ENCODE measurements at places on chromosomes 16 and 17.

GRCh38 chr16:4373909-4374742, 2.5 kb downstream of the VASN start:
- peak; percentile 32 for DNase-seq

DNA sequence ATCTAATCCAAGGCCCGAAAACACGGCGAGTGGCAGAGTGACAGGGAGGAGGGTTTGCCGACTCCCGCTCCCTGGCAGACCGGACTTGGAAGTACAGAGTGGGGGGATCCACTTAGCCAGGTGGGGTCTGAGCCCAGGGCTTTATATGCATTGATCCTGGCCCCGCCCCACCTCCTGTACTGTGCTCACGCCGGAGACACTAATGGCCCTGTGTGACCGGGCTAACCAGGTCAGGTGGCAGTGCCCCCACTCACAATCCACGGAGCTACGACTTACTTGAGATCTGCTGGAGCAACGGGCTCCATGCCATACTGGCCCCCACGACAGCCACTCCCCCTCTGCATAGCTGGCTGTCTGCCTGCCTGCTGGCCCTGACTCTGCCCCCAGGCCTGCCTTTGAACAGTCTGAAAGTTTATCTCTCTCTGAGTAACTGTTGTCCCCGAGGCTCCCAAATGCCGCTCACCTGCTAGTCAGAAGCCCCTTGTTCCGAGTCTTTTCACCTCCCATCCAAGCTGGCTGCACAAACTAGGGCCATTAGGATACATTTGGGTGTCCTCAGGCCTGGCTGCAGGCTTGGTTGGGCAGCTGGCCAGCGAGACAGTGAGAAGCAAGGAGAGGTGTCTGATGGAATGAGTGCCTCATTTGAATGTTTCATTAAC, 28.0 kb downstream of the CACNA1G start:
- no peak for DNase-seq

GRCh38 chr16:8905168-8905762, 23.1 kb downstream of the LITAFD start:
- no peak for DNase-seq

DNA sequence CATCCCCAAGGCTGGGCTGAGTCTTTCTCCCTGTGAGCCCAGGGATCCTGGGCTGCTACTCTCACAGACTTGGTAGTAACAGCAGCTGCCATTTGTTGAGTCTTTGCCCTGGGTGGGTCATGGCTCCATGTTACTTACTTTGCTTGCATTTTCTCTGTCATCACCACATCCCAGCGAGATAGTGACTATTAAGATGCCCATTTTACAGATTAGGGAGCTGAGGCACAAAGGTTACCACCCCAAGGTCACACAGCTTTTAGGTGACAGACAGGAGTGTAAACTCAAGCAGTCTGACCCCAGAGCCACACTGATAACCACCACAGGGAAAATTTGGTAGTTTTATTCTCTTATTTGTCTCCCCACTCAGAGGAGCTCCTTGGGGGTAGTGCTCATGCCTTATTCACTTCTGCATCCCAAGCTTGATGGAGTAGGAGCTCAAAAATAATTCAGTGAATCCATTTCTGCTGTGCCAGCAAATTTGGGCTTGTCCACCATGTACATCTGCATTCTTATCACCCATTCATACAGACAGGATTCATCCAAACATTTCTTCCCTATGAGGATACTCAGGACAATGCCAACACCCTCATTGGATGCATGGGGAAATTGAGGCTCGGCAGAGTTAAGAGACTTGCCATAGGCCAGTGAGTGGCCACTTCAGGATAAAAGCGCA, 263.2 kb downstream of the CBLN1 start:
- DNase-seq, result no peak

GRCh38 chr17:962670-963069, 16.9 kb downstream of the NXN start:
- DNase-seq, result no peak

- DNase-seq, result no peak
Observed at GRCh38 chr16:47469227-47469626, 8.1 kb downstream of the PHKB start.

DNA sequence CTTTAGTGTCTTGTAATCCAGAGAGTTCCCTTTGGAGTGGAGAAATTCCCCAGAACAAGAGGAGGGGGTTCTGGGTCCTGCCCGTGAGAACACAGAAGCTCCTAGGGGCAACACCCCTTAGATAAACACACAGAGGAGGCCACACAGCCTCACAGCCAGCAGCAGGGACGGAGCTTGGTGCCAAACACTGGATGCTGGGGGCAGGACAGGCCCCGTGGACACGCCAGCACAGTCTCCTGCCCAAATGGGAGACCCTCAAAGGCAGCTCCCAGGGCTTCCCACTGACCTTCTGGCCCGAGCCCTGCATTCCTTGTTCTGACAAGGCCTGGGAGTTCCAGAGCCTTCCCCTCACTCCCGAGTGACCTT, 31.8 kb upstream of the JPH3 start:
- DNase-seq, result no peak

GRCh38 chr17:2090804-2091534, 36.1 kb downstream of the HIC1 start:
- DNase-seq, result no peak

DNA sequence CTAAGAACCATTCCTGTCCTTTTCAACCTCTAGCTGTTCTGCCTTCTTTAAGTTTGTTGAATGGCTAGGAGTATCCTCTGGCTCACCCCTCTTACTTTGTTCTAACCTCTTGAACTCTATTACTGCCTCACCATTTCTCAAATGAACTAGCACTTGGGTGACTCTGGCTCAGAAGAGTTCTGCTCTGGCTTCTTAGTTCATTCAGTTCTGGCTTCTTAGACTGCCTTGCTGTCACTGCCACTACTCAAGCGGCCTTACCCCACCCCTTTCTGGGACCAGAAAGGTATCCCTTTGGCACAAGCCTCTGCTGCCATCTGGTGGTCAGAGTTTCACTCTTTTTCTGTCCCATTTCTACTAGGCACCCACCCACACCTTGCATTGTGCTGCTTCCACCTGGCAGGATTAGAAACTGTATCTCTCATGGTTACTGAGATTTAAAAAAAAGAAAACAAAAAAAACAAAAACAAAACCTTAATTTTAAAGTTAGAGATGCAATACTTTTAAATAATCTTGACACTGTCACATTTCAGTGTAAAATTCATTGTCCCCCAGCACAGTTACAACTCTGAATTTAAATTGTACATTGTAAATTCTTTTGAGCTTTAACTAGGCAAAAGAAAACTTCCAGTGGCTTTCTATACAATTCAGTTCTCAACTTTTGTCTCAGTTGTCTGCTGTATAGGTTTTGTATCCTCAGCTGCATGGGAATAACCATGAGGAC, 6.9 kb upstream of the ABCA10 start:
- DNase-seq, result peak; percentile 76

DNA sequence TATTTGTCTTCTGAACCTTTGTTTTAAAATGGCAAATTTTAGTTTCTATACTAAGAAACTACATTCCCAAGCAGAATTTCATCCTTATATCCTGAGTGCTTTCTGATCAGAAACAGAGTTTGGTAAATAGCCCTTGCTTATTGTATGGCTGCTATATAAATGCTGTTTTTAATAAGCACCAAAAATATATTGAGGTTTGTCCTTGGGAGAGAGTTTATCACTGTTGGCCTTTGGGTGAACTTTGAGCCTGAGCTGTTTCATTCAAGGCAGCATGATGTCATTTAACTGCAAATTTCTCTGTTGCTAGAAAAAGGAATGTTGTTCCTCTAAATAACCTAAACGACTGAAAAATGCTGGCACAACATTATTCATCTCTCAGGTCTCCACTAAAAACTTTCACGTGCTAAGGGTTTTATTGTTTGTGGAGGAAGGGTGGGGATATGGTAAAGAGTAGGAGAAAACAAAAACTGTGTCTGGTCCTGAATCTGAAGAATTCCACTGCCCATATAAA, 334.3 kb upstream of the TBX2 start:
- DNase-seq, result no peak

DNA sequence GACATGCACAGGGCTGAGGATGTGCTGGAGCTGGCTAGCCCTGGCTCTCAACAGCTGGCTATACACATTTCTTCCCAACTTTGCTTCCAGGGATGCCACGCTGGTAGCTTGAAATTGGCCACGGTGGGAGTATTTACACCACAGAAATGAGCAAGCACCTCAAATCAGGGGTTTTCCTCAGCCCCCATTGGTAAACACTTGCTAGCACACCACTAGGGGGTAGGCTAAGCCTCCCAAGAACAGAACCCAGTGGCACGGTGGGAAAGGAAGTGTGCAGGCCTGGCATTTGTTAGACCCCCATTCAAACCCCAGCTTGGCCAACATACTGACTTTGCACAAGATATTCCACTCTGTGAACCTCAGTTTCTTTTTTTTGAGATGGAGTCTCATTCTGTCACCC, 12.9 kb downstream of the DRC3 start:
- no peak for DNase-seq

DNA sequence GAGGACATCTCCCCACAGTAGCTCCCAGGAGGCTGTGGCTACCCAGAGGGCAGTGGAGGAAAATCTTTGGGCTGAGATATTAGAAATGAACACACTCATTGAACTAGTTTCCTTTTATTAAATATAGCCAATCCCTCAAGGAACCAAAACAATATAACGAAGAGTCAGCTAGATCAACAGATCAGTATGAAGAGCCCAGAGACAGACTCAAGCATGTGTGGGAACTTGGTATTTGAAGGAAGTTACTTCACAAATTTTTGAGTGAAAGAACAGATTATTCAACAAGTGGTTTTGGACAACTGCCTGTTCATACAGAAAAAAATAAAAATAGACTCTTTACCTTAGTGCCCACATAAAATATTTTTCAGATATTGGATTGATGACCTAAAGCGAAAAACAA, 183.6 kb upstream of the PMFBP1 start:
- DNase-seq, result no peak

GRCh38 chr16:79713609-79714309, 113.2 kb upstream of the MAF start:
- no peak for DNase-seq

GRCh38 chr17:56305007-56305406, 151.7 kb downstream of the ANKFN1 start:
- no peak for DNase-seq

DNA sequence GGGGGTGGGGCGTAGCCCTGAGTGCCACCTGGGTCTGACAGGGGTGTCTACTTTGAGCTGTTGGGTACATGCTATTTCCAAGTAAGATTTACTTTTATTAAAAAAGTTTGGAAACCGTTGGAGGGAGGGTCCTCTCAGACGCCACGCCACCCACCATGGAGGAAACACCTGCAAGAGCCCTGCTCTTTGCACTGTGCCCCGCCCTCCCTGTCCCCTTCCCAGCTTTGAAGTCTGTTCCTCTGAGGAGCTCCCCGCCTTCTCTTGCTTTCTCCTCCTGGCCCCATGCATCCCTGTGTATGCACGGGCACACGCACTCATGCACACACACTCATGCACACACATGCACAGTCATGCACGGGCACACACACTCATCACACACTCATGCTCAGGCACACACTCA, 15.5 kb downstream of the ADGRG1 start:
- no peak for DNase-seq

- DNase-seq, result no peak
Observed at GRCh38 chr17:28725166-28725659, 820 bp downstream of the TLCD1 start.

DNA sequence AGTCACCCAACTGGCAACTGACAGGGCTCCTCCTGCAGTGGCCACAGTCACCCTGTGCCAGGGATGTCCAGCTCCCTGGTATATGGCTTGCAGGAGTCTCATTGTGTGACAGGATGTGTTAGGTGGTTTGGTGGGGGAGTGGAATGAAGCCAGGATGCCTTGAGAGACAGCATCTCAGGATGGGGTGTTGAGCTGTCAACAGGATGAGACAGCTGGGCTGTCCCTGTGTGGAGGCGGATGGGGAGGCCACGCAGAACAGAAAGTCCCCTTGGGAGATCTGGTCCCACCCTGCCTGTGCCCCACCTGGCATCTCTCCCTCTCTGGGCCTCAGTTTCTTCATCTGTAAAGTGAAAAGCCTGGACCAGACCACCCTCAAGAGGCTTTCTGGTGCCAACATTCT, 9.5 kb upstream of the ZNF469 start:
- DNase-seq, result no peak

- DNase-seq, result no peak
Observed at GRCh38 chr16:84854759-84855158, 35.0 kb downstream of the CRISPLD2 start.

DNA sequence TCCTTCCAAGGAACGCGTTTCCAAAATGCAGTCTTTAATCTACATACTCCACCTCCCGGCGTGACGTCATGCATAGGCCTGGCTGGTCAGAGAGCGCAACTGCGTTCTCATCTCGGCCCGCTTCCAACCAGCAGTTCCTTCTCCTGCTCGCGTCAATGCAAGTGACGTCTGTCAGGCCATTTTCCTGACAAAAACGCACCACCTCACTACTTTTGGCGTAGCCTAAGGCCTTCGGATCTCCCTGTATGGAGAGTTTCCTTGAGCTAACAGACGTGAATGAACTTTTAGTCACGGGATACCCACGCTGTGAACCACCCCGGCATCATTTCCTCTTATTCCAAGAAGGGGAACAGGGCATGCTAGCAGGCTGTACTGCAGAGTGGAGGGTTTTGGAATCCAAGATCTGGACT, 25.0 kb downstream of the TEX14 start:
- peak; percentile 12 for DNase-seq

GRCh38 chr17:38871247-38872015, 1.6 kb downstream of the LASP1 start:
- DNase-seq, result no peak

GRCh38 chr16:1621851-1622250, 9.7 kb downstream of the CRAMP1 start:
- DNase-seq, result no peak

DNA sequence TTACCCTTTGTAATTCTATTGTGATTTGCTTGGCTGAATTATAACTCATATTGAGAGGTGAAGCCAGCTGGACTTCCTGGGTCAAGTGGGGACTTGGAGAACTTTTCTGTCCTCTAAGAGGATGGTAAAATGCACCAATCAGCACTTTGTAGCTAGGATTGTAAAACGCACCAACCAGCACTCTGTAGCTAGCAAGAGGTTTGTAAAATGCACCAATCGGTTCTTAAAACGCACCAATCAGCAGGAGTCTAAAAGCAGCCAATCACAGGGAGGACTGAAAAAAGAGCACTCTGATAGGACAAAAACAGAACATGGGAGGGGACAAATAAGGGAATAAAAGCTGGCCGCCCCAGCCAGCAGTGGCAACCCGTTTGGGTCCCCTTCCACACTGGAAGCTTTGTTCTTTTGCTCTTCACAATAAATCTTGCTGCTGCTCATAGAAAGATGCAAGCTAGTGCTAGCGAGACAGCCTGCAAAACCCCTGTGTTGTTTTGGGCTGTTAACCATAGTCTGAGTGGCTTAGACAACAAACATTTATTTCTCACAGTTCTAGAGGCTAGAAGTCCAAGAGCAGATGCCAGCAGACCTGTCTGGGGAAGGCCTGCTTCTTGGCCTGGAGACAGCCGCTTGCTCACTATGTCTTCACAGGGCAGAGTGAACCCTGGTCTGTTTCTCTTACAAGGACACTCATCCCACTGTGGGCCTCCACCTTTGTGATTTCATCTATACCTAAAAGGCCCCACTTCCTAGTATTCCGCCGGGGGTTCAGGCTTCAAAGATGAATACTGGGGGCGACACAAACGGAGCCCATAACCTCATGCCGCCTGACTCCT, 39.0 kb upstream of the CRISPLD2 start:
- DNase-seq, result no peak

GRCh38 chr16:49472598-49472997, 99.0 kb downstream of the C16orf78 start:
- DNase-seq, result no peak

- no peak for DNase-seq
Observed at GRCh38 chr16:25108054-25108453, 3.5 kb upstream of the LCMT1 start.

GRCh38 chr16:5034167-5034523, 410 bp upstream of the NAGPA start:
- no peak for DNase-seq
